AG04449 (cell line): ENCODE measurements at places on chromosomes 5 and 9.

DNA sequence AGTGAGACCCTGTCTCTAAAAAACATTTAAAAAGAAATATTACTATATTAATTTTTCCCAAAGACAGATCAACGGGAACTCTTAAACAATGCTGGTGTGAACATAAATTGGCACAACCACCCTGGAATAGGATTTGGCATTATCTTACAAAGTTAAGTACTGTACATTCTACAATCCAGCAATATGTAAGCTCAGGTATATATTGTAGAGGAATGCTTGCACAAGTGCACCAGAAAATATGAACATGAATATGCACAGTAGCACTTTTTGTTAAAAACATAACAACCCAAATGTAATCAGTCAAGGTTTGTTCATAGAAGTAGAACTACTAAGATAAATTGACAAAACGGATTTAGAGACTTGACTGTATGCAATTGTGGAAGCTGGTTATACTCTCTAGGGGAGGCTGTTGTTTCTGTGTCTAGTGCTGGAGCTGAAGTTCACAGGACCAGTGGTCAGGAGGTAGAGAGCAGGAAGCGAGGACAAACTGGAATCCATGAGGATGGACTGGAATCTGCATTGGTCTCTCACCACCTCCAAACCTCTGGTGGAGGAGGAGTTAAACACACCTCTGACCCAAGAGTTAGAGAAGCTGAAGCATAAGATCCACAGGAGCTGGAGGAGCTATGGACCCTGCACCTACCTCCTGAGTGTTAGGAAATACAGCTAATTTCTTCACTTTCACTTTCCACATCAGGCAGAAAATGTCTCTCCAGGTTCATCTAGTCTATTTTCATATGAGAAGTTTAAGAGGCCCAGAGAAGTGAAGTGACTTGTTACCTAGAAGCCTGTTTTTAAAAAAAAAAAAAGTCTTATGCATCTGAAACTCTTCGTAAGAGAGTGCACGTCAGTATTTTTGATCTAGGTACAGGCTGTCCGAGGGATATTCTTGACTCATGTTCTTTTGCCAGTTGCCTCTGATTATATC lies 20.3 kb upstream of the RIC1 start:
- DNase-seq = no peak

- no peak for DNase-seq
These were observed 22.6 kb downstream of the SLC36A1 start for GRCh38 chr5:151469992-151470391.

DNA sequence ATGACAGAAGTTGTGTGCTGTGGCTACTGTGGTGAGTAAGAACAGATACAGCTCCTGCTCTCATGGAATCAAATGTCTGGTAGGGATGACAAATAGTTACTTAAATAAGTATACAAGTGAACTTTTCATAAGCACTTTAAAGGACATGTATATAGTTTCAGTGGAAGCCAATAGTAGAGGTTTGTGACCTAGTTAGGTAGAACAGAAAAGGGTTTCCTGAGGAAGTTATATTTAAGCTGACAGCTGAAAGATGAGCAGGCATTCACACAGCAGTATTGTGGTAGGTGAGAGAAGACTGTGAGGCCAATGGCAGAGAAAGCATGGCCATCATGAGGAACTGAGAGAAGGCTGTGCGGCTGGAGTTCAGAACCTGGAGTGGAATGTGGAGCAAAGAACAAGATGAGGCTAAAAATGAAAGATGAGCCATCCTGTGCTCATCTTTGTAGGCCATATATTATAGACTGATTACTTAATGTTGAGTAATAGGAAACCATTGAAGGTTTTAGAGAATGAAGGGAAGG lies 15.4 kb downstream of the FAM174A start:
- no peak for DNase-seq

GRCh38 chr5:117299936-117300328 lies 725.3 kb upstream of the SEMA6A start:
- DNase-seq = no peak

DNA sequence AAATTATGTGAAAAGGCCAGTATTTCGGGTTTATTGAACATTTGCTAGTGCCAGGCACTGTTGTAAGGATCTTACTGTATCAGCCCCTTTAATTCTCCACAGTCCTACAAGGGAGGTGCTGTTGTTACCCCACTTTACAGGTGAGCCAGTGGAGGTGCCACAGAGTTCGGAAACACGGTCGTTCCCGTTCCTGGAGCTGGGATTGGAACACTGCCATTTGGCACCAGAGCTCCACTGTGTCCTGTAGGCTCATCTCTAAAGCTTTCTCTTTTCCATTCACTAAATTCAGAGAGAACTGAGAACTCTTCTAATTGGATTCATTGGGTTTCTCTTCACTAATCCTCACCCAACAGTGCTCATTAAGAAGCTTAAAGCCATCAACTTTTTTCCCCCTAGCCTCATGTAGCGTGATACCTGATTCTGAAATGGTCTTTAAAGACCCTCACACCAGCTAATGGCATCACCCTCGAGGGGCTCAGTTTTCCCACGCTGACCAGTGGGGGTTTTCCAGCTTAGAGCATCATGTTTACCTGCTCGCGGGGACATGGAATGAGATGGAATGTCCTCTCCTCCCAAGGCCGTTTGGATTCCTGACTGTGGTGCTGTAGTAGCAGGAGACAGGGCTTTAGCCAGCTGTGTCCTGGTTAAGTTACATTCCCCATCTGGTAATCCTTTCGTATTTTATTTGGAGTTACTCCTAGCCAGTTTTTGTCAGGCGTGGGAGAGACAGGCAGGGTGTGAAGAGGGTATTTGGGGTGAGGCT lies 5.8 kb downstream of the ERGIC1 start:
- DNase-seq = no peak

DNA sequence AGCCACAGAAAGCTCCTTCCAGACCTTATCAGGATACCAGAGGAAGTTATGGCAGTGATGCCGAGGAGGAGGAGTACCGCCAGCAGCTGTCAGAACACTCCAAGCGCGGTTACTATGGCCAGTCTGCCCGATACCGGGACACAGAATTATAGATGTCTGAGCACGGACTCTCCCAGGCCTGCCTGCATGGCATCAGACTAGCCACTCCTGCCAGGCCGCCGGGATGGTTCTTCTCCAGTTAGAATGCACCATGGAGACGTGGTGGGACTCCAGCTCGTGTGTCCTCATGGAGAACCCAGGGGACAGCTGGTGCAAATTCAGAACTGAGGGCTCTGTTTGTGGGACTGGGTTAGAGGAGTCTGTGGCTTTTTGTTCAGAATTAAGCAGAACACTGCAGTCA lies 70.8 kb upstream of the ENTREP1 start:
- no peak for DNase-seq

GRCh38 chr5:558326-558725 lies 34.1 kb upstream of the SLC9A3 start:
- DNase-seq = no peak

GRCh38 chr5:157072508-157072907 lies 13.6 kb upstream of the HAVCR1 start:
- DNase-seq = no peak

DNA sequence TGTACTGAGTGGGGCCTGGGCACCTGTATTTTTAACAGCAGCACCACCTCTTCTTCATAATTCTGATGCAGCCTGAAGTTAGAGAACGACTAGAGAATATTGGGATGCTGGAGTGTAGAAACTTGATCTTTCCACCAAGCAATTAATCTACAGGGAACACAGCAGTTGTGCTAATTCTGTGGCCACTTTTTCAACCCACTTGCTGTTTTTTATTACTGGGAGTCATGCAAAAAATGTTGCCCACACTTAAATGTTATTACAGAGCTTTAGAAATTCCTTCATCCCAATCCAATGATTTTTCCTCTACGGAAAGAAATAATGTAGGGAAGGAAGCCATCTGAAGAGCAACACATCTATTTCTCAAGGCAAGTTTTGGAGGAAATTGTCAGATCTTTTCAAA lies 190.9 kb upstream of the TUT7 start:
- DNase-seq = no peak

- no peak for DNase-seq
These were observed 56.8 kb downstream of the MINAR2 start for GRCh38 chr5:129804705-129805104.

GRCh38 chr5:100584889-100585288 lies 49.7 kb downstream of the FAM174A start:
- DNase-seq = no peak

DNA sequence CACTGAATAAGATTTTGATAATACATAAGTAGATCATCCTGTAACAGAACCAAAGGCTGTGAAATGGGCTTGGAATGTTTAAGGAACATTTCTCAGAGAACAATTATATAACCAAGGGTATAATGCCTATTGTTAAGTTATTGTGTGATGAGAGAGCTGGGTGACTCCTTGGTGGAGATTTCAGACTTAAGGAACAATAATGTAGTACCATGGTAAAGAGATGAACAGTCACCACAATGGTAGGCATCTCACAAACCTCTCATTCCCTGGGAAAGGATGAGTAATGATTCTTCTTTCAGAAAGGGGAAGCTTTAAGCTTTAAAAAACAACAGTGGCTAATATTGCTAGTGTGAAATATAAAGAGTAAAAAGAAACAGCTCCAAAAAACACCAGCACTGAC lies 147.4 kb downstream of the TRIM36 start:
- peak; percentile 0 for DNase-seq

DNA sequence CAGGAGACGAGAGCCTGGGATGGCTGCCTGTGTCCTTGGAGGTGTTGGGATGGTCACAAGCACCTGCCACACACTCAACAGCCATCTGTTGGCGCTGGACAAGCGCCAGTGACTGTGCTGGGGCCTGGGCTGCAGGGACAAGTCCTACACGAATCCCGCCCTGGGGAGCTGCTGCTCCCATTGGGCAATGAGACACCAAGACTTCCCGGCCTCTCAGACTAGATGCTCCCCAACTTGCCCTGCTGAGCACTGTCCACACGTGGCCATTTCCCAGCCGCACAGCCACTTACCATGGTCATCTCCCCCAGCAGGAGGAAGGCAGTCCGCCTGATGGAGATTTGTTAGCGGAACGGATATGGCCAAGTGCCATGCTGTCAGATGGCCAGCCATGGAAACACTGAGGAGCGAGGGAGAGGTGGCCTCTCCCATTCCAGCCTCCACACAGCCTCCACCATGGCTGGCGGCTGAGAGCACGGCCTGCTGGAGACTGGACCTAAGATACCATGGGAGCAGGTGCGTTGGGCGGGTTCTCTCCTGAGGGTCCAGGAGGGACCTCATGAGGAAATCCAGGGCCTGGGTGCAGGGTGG lies 43.9 kb downstream of the PRRT1B start:
- no peak for DNase-seq
